ENCODE measurements at places on chromosomes 16 and 17.
A peak's percentile ranks its signal among the peaks of the same experiment; 100 is the strongest.

DNA sequence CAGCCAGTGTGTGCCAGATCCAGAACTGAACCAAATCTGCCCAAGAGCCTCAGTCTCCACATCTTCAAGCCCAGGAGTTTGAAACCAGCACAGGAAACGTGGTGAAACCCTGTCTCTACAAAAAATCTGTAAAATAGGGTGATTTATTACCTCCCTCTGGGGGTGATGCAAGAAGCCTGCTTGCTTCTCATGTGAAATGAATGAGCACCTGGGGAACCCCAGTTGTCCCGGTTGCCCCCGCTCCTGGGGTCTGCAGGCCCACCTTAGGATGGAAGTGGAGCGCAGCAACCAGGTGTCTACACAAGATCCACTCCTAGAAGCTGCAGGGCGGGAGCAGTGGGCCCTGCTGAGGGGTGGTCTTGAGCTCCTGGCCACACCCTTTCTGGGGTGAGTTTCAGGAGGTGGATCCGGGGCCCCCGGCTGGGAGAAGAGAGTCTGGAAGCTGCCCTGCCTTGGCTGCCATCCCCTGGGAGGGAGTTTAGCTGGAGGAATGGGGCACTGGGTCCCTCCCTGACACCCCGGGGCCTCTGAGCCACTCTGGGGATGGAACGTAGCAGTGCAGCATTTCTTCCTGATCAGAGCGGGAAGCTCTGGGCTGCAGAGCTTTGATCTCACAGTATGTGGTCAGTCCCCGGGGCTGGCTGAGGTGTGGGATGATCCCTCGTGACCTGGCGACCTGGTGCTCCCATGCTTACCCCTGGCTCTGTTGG lies 117.8 kb downstream of the RAB11FIP4 start:
- no peak for DNase-seq

DNA sequence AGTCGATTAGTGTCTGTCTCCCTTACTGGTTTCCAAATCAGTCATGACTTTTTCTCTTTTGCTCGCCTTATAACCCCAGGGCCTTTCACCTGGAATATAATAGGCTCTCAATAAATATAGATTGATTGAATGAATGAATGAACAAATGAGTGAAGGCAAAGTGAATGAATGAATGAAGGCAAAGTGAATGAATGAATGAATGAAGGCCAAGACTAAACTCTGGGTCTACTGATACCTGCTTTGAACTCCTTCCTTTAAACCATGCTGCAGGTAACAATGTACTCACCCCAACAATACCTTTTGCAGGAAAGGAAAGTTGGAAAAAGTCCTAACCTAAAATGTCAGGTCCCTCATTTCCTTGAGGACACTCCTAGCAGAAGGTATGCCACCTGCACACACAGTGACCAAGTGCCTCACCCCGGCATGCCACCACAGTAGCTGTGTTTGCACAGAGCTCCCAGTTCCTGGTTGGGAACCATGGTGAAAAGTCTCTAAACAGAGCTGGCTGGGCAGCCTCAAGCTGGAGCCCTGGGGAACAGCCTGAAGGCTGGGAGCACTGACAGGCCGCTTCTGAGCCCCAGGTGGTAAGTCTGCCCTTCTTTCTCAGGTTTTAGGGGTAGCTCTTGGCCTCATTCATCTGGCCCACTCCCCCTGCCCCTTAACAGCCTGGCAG lies 42.7 kb upstream of the ANKFN1 start:
- no peak for DNase-seq

DNA sequence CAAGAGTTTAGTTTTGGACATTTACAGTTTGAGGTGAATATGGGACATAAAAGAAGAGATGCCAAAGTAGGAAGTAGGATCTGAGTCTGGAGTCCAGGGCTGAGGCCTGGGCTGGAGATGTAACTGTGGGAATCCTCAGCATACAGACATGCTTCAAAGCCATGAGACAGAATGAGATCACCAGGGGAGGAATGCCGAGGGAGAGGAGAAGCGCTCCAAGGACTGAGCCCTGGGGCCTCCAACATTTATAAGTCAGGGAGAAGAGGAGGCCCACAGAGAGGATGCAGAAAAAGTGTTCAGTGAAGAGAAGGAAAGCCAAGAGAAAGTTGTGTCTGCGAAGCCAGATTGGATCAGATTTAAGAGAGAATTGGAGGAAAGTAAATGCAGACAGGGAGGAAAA lies 277.5 kb upstream of the MYOCD start:
- peak; percentile 42 for DNase-seq

DNA sequence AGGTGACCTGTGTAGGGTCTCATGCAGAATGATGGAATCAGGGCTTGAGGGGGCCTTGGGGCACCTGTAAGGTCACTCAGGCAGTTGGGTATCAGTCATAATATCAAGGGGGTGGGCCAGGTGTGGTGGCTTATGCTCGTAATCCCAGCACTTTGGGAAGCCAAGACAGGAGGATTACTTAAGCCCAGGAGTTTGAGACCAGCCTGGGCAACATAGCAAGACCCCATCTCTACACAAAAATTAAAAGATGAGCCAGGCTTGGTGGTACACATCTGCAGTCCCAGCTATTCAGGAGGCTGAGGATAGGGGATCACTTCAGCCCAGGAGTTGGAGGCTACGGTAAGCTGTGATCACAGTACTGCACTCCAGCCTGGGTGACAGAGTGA lies 7.5 kb downstream of the ERN2 start:
- no peak for DNase-seq

- peak; percentile 59 for DNase-seq
Observed at GRCh38 chr17:1490643-1491442, 1.6 kb downstream of the MYO1C start.

- DNase-seq, result no peak
Observed at GRCh38 chr16:48564544-48565444, 45.2 kb downstream of the N4BP1 start.

GRCh38 chr17:1012823-1013728 lies 16.1 kb downstream of the TIMM22 start:
- no peak for DNase-seq

Measured in AG08395 (cell line).